ENCODE measurements at places on chromosomes 4 and X.
A peak's percentile ranks its signal among the peaks of the same experiment; 100 is the strongest.

- peak; percentile 63 for DNase-seq
Observed at GRCh38 chr4:25223802-25224375, 9.9 kb upstream of the PI4K2B start.

- DNase-seq = peak; percentile 23
Observed at GRCh38 chr4:3341760-3342159, 48.9 kb downstream of the RGS12 start.

DNA sequence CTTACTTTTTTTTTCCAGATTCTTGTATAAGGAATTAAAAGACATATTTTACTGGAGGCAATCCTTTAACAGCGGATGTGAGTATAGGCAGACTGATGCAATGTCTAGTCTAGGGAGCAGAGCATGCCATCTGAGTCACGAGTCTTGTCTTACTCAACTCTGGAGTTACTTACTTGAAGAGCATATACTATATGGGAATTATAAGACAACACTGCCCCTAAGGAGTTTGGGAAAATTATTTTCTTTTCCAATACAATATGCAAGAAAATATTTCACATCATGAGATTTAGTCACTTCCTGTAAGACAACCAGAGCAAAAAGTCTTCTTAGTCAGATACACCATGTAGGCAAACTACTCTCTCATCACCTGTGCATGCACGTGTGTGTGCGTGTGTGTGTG, 537.3 kb upstream of the FTHL17 start:
- peak; percentile 10 for DNase-seq

DNA sequence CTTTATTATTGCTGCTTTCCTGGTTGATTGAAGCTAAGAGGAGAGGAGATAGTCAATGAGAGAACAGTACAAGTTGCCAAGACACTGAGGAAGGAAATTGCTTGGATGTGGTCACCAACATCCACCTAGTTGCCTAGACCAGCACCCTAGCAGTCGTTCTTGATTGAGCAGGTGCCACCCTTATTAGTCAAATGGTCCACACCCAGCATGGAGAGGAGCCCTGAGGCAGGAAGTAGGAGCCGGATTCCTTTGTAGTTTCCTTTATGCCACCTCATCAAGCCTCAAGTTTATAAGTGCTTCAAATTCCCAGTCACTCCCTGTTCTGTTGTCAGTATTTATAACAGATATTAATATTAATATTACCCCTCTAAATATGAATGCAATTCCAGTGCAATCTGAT, 19.1 kb downstream of the PAGE2 start:
- no peak for DNase-seq

DNA sequence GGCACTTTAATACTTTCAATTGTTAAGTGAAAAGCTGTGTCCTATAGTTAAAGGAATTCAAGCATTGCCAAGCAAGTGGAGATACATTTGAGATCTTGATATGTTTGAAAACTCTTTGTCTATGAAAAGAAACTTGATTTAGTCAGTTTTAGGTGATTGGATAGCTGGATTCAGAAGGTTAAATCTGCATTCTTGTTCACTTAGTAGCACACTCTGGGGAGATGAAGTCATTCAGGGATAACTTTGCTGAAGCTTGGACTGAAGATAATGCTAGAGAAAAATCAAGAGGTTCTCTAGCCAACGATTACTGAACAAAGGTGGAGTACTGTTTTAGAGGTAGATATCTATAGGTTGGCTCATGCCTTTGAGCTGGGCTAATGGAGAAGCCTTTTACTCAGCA, 90.6 kb downstream of the DCAF8L2 start:
- no peak for DNase-seq

- peak; percentile 72 for DNase-seq
Observed at GRCh38 chr4:113645771-113646441, 115.6 kb downstream of the CAMK2D start.

DNA sequence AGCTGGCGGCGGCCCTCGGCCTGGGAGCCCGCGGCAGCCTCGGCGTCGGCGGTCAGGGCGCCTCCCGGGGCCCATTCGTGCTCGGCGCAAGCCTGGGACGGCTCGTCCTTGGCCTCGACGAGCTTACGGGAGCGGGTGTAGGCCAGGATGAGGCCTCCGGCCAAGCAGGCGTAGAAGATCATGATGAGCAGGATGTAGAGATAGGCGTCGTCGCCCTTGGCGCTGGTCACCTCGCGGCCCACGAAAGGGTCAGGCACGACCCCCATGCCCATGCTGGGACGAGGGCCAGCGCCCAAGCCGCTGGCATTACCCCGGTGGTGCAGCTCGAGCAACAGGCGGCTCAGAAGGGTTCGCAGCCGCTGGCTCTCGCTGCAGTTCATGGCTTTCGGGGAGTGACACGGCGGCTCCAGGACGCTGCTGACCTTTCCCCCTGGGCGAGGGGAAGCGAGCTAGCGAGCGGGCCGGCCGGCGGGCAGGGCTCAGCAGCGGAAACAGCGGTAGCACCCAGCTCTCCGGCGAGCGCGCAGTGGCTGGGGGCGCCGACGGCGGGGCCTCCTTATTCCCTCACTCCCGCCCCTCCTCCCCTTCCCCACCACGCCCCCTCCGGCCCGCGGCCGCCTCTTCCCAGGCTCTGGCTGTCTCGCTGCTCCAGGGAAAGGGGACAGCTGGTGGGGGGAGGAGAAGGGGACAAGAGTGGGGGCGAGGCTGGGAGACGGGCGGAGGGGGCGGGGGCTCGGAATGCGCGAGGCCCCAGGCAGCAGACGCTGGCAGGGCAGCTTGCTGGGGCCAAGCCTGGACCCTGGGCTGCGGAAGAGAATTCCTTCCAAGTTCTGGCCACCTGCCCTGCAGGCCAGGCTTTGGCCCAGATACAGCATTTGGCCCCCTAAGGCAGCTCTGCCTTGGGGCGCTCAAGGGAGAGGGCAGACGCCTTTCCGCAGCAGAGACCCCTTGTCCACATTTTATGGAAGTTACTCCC, at the start of gene KCNE5:
TSS of gene KCNE5 (minus strand) at position 532 of the 976 bp plus-strand sequence. CDS start at position 380, 152 bp downstream.
- no peak for DNase-seq

- peak; percentile 81 for DNase-seq
Observed at GRCh38 chr4:145482209-145483037, 770 bp downstream of the SMAD1 start.

GRCh38 chr4:100360211-100360610, 157.6 kb downstream of the EMCN start:
- DNase-seq = no peak

GRCh38 chr4:140971077-140971792, 162.0 kb downstream of the RNF150 start:
- no peak for DNase-seq

- no peak for DNase-seq
Observed at GRCh38 chr4:124867536-124867935, 155.0 kb upstream of the ANKRD50 start.

DNA sequence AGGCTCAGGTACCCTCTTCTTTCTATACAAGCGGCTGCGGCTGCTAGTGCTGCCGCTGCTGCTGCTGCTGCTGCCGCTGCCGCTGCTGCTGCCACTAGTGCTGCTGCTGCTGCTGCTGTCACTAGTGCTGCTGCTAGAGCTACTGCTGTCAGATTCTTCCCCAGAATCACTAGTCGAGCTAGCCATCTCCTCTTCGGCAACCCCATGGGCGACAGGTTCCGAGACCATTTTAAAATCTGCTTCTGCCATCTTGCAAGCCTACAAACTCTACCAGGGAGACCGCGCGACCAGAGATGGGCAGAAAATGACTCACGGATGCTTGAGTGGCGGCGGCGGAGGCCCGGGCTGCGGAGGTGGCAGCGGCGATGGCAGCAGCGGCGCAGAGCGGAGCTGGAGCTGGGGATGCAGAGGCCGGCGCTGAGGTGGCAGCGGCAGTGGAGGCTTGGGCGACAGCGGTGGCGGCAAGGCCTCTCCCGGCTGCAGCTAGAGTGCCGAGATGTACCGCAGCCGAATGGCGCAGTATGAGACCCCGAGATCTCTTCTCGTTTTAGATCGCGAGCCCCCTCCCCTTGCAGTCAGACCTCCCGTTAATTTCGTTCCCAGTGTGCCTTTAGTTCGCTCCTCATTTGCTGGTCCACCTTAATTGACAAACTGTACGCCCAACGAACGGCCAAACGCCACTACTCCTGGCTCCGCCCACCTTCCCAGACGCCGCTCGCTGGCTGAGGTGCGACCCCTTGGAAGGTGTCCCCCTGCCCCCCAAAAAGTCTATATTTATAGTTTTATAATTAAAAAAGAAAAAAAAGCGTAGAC, at the start of gene NAP1L3:
TSS of gene NAP1L3 (minus strand) at position 523 of the 813 bp plus-strand sequence. CDS start at position 249, 274 bp downstream.
- no peak for DNase-seq

DNA sequence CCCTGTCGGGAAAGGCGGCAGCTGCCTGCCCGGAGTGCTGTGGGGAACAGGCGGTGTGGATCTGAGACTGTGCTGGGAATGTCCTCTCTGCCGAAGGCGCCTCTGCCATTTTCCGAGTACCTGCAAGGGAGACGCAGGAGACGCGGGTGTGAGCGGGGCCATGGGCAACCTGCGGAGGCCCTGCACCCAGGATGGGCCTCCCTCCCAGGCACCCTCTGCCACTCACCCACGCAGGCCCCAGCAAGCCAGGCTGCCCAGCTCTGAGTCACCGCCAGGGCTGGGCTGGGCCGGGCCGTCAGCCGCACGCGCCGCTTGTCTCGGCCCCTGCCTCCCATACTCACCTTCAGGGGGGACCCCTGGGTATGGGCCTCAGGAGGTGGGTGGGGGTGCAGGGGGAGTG, 3.5 kb upstream of the FGFR3 start:
- no peak for DNase-seq

GRCh38 chr4:177547985-177548384, 105.7 kb upstream of the AGA start:
- DNase-seq = no peak

GRCh38 chr4:109969919-109970318, 57.2 kb downstream of the EGF start:
- peak; percentile 79 for DNase-seq

- DNase-seq = no peak
Observed at GRCh38 chrX:70423936-70424675, 992 bp downstream of the GDPD2 start.

DNA sequence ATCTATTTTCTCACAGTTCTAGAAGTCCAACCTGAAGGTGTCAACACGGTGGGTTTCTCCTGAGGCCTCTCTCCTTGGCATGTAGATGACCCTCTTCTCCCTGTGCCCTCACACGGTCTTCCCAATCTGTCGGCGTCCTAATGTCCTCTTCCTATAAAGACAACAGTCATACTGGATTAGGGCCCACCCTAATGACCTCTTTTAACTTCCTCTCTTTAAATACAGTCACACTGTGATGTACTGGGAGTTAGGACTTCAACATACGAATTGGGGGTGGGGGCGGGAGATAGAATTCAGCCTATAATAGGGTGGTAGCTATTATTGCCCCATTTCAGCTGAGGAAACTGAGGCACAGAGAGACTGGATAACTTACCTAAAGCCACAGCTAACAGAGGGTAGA, 70.2 kb downstream of the SMIM20 start:
- DNase-seq = no peak

DNA sequence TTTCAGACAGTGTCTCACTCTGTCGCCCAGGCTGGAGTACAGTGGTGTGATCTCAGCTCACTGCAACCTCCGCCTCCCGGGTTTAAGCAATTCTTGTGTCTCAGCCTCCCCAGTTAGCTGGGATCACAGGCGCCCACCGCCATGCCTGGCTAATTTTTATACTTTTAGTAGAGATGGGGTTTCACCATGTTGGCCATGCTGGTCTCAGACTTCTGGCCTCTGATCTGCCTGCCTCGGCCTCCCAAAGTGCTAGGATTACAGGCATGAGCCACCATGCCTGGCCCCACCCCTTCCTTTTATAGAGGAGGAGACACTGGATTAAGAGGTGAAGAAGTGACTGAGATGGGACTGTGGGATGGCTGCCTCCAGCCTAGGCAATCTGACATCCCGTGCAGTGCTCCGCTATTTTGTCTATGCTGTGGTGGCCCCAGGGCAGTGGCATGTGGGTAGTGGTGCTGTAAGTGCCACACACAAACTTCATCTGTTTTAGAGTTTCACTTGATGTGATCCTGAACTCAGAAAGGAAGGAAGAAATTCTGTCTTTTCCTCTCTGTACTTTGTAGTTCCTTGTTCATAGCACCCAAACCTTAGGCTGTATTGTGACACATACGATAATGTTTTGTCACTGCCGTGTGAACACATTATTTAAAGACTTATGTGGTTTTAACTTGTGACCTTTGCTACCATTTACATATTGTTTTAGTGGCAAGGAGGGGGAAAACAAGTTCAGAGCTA, 48.9 kb downstream of the FNIP2 start:
- DNase-seq = no peak

DNA sequence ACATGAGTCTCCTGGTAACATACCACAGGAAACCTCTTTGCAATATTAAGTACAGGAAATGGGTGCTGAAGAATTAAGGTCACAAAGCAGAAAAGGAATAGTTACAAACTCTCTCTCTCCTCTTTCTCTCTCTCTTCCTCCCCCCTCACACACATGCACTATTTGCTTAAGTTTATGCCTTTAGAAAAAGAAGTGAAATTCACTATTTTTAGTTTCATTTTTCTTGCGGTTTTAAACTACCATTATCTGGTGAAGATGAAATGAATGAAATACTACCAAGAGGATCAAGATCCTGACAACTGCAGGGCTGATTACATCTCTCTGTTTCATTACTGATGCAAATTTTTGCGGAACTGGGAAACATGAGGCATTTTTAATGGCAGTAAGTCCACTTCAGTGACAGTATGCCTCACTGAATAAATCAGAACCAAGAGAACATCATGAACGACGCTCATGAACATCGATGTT, 64.3 kb upstream of the FTHL17 start:
- DNase-seq = no peak

- peak; percentile 6 for DNase-seq
Observed at GRCh38 chrX:141278306-141278705, 36.0 kb upstream of the SPANXC start.

DNA sequence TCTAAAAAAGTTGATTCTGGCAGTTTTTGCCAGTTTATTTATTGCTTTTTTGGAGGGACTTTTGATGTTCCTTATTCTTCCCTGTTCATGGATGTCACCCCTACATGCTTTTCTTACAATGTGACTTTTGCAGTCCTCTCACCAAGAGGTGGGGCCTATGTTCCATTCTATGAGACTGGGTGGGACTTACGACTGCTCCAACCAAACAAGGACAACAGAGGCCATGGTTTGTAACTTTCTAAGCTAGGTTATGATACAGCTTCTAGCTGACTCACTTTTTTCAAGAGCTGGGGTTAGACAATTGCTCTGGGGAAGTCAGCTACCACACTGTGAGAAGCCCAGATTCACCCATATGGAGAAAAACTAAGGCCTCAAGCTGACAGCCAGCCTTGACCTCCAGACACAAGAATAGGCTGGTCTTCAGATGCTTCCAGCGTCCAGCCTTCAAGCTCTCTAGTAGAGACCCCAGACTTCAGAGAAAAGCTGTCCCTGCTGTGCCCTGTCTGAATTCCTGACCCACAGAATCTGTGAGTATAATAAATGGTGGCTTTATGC, 39.5 kb downstream of the ENOPH1 start:
- DNase-seq = peak; percentile 52

GRCh38 chrX:2828344-2828958, at the start of gene GYG2:
GYG2 (plus strand) TSS chrX:2828930; CDS start chrX:2830189, 1,259 bp downstream.
- no peak for DNase-seq

- no peak for DNase-seq
Observed at GRCh38 chr4:90476019-90476418, 348.8 kb downstream of the CCSER1 start.
